ENCODE measurements at places on chromosomes 12 and 14.

GRCh38 chr12:128619263-128619662, 204.5 kb downstream of the SLC15A4 start:
- DNase-seq = no peak

DNA sequence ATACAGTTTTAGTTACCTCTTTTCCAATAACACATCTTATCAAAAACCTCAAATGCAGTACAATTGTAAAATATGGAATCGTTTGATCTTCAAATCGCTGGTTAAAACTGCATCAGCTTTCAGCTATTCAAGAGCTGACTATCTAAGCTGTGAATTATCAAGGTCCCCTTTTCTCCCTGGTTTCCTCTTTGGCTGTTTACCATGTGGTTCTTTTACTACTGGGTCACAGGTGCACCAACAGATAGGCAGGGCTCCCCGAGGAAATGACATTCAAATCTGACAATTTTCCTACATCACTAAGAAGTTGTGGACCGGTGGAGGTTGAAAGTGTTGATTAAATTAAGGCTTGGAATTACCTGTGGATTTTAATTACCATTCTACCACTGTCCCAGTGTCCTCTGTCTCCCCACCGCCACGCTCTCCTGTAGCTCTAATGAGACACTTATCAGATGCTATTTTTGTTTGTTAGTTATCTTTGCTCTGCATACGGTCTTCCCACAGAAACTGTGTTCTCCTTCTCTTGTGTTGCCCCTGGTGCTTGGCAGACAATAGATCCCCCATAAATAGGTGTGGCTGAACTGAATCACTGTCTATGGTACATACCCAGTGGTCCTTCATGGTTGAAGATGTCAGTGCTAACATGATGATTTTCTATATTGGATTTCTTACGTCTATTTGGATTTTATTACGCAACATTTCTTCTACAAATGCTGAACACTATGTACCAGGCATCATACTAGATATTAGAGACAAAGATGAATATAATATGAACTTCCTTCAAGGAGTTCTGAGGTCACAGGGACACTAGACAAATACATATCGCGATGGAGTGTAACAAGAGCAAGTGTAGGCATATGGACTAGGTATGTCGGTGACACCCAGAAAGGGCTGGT, 20.9 kb upstream of the PLXNC1 start:
- no peak for DNase-seq

GRCh38 chr14:76488551-76488950, 112.6 kb downstream of the ESRRB start:
- no peak for DNase-seq

DNA sequence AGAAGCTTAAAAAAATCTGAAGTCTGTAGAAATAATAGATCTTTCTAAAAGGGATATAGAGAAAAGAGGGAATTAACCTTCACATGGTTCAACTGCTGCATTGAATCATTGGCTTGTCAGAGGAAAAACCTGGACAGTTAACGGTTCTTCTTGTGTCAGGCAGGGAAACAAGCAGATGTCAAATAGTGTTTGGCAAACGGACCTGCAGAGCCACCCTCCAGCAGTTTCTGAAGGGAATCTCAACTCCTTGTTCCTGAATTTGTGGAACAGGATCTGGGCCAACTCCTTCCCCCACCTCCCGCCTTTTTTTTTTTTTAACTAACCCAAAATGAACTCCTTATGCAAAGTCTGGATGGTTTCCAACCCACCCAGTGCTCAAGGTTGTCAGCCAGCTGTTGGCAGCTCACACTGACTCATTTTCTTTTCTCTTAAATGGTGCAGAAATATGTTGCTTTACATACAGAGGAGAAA, 187.3 kb downstream of the CAND1 start:
- DNase-seq = peak; percentile 94

- no peak for DNase-seq
Observed at GRCh38 chr12:2112401-2112800, 59.6 kb downstream of the CACNA1C start.

DNA sequence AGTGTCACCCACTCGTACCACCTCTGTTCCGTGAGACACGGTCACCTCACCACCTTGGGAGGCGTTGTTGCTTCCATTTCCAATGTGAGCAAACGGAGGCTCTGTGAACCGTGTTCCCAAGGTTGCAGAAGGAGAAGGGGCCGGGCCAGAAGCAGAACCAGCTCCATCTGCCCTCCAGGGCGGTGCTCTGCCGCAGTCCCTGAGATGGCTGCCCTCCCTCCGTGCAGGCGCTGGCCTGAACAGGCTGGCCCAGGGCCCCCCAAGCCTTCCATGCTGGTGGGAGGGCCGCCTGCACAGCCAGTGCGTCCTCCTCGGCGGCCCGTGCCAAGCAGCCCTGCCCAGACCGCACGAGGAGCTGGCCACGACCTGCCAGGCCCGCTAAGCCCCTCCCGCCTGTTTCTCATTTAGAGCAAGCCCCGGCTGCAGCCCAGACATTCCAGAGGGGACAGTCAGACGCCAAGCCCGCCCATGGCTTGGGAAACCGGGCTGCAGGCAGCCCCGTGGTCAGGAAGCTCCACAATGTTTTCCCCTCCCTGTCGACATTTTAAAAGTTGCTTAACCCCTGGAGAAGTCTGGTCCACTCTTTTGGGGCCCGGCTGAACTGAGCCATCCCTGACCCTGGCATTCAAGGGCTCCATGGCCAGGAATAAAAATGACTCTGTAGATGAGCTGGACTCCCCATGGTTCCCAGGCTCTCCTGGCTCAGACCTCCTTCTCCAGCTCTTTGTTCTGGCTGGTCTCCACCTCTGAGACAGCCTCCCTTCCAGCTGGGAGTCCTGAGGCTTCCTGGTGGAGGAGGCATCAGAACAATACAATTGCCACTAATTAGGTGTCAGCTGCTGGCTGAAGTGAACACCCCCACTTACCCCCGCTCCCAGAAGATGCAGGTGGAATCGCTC, 236.0 kb downstream of the BCL11B start:
- peak; percentile 92 for DNase-seq

DNA sequence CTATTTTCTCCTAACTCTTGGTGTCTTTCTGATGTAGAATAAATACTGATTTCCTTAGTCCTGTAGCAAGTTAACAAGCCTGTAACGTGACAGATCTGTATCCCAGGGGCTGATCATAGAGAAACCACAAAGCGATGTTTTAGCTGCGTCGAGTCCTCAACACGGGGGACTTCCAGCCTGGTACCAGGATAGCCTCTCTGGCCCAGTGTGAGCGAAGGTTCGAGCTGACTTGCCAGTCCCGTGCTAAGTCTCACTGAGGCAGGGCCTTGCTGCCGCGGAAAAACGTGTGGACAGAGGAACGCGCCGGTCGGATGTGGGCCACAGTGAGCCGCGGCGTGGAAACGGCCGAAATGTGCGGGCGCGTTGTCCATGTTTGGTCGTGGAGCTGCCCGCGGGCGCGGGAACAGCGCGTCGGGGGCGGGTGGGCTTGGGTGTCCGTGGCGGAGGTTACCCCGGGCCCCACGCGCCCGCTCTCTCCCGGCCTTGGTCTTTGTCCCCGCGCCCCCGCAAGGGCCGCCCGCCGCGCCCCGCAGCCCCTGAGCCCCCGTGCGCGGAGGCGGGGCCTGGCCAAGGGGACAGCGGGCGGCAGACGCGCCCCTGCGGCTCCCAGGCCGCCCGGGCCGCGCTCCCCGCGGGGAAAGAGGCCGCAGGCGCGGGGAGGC, 531 bp upstream of the EML1 start:
- DNase-seq = peak; percentile 21

- peak; percentile 77 for DNase-seq
Observed at GRCh38 chr14:32561520-32561919, 232.4 kb downstream of the AKAP6 start.

DNA sequence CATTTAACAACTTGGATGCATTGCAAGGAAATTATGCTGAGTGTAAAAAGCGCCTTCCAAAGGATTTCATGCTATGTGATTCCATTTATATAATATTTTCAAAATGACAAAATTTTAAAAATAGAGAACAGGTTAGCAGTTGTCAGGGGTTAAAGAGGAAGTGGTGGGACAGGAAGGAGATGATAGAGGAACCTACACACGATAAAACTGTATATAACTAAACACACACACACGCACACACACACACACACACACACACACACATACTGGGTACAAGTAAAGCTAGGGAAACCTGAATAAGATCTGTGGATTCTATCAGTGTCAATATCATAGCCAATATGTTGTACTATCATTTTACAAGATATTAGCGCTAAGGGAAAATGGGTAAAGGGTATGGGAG, 17.2 kb downstream of the TTC9 start:
- DNase-seq = no peak

GRCh38 chr12:26158078-26158764, 33.4 kb upstream of the BHLHE41 start:
- DNase-seq = no peak

GRCh38 chr14:101563352-101563653, 2.0 kb downstream of the DIO3 start:
- DNase-seq = no peak

GRCh38 chr12:106070147-106070546, 68.6 kb downstream of the NUAK1 start:
- DNase-seq = no peak

GRCh38 chr12:24617471-24617870, 331.4 kb downstream of the BCAT1 start:
- peak; percentile 43 for DNase-seq

DNA sequence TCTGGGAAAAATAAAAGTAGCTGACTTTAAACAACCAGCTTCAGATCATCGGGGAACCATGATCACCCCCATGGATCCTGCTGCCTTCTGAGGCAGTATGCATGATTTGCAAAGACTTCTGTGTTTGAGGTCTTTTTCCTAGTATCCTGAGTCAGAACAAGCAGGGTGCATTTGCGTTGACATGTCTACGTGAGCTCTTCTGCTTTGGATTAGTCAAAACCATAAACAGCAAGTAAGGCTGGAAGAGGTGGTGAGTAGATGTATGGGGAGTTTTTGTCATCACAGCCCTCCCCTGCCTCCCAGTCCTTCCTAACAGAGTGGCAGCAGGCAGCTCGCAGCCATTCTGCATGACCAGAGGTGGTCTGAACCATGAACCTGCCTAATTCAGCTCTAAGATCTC, 24.1 kb downstream of the PLEKHG7 start:
- no peak for DNase-seq

GRCh38 chr12:77042833-77043232, 22.5 kb downstream of the E2F7 start:
- no peak for DNase-seq

GRCh38 chr12:121072147-121072546, 33.1 kb upstream of the OASL start:
- DNase-seq = no peak

GRCh38 chr12:98580695-98581094, 12.8 kb upstream of the SLC25A3 start:
- DNase-seq = no peak

DNA sequence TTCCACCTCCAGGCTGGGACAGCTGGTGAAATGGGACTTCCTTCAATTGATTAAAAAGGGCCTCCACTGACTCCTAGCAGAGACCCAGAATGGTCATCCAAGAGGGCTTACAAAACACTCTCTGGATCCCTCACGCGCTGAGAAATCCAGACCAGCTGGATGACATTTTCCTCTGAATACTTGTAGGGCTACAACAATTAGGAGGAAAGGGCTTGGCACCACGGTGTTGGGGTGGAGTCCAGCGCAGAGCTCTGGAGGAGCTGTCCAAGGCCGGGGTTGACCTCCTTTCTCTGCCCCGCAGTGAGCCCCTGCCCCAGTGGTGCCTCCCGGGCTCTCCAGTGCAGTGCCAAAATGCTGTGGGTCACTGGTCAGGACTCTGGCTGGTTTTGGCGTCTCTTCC, 189.0 kb upstream of the CCND2 start:
- no peak for DNase-seq

GRCh38 chr12:106249411-106250135, 1.8 kb upstream of the CKAP4 start:
- DNase-seq = no peak

DNA sequence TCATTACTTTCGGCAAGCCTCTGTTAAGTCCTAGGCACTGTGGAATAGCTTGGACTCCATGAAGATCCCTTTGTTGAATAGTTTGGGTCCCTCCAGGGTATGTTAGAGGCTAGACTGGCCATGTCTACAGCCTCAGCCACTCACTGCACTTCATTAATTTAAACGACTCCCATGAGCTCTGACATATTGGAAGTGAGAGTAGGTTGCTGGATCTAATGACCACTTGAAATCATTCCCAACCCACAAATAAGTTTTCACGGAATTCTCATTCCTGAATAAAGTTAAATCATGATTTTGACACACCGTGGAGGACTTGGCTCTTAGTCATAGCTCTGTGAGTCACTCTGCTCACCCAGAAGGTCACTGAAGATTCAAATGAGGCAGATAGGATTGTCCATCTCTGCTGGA, 21.4 kb upstream of the APPL2 start:
- DNase-seq = peak; percentile 41

DNA sequence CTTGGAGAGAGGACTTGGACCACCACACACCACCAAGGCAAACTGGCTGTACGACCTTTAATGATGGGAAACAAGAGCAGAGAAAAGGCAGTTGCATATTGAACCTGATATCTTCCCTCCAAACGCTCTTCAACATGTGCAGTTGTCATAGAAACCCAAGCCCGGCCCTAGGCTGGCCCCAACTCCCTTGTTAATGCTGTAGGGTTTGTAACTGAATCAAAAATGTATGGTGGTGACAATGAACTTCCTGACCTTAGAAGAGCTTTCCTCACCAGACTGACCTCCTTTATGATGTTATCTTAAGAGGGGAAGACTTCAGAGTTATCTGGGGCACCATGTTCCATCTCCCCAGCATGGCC, 12.3 kb downstream of the APOLD1 start:
- DNase-seq = no peak

DNA sequence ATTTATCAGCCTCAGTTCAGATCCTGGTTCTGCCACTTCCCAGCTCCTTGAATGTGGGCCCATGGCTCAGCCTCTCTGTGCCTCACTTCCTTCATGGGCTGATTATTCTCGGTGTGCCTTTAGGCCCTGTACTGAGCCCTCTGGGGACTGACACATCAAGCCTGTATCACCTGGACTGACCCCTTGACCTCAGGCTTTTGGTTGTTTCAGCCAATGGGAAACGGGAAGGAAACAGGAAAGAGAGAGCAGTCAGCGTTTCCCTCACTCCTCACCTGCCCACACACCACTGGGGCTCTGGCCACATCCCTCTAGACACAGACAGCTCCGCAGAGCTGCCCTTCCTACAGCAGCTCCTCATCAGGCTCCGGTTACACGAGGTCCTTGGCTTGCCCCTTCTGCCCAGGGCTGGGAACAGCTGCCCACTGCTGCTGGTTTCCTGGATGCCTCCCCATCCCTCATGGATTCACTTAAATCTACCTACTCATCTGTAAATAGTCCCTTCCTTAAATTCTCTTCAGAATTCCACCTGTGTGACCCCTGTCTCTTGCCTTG, 37.0 kb upstream of the ITPR2 start:
- DNase-seq = no peak

GRCh38 chr12:25089738-25090137, 105.2 kb downstream of the DNAI7 start:
- DNase-seq = no peak

All from cardiac fibroblast (primary cell).